ENCODE measurements at places on chromosomes 13 and 19.

- no peak for DNase-seq
These were observed 6.5 kb downstream of the HIF3A start for GRCh38 chr19:46303322-46303690.

DNA sequence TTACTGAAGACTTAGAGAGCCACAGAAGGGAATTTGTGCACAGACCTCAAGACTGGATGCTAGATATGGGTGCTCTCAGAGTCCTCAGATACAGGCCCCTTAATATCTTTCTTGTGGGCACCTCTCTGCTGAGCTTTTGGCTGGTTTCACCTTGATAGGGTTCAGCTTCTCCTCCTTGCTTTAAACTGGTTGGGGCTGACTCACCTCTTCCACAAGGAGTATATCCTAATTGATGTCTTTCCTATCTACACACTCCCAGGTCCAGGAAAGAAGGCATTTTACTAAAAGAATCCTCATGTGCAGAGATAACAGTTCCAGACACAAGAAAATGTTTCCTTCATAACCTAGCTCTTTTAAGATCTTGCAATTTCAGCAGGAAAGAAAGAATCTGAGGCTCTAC is 284.4 kb downstream of the NDFIP2 start:
- DNase-seq, result no peak

DNA sequence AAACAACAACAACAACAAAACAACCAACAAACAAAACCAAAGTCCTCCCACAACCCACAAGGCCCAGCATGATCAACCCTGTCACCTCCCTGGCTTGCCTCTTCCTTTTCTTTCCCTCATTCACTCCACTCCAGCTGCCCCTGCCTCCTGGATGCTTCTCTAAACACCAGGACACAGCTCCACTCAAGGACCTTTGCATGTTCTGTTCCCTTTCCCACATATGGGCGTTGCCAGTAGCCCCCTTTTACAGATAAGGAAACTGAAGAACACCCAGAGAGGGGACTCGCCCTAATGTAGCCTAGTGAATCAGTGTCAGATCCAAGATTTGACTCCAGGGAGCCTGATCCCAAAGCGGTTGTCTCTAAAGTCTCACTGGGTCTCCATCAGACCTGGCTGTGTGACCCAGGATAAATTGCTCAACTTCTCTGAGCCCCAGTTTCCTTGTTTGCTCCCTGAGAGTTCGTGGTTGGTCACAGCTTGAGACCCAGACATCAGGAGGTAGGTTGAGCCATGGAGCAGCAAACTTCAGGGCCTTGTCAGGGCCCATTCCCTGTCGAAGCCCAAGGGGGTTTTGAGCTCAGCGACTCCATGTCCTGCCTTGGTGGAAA is 3.0 kb upstream of the DOCK6 start:
- DNase-seq, result no peak

GRCh38 chr19:39335168-39335548 is 685 bp downstream of the GMFG start:
- no peak for DNase-seq

DNA sequence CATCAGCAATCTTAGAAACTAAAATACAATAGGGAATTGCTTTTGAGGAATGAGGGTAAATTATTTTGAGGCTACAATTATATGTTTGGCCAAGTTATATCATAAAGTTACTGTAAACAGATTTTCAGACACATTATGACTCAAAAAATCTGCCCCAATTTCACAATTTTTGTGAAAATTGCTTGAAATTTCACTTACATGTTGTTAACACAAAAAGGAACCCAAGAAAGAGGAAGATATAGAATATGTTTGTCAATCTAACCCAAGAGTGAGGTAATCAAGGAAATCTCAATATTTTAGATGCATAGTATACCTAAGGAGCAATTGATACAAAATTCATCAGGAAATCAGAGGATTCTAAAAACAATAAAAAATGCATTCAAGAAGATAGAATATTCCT is 73.9 kb upstream of the FNDC3A start:
- no peak for DNase-seq

DNA sequence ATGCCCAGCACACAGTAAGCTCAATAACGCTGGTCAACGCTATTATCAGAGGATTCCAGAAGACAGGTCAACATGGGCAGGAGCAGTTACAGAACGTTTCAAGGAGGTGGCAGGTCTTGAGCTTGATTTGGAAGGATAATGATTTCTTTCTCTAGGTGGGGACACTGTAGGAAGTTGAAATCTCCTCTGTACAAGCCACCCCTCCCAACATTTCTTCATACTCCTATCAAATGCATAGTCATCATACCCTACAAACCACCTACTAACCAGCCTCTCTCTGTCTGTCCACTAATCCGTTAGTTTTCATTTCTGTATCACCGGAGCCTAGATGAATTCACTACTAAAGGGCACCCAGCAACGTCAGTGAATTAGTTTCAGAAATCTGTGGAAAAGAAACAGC is 1.3 kb downstream of the ATP7B start:
- no peak for DNase-seq

- peak; percentile 39 for DNase-seq
These were observed 4.3 kb upstream of the POSTN start for GRCh38 chr13:37602733-37603381.

DNA sequence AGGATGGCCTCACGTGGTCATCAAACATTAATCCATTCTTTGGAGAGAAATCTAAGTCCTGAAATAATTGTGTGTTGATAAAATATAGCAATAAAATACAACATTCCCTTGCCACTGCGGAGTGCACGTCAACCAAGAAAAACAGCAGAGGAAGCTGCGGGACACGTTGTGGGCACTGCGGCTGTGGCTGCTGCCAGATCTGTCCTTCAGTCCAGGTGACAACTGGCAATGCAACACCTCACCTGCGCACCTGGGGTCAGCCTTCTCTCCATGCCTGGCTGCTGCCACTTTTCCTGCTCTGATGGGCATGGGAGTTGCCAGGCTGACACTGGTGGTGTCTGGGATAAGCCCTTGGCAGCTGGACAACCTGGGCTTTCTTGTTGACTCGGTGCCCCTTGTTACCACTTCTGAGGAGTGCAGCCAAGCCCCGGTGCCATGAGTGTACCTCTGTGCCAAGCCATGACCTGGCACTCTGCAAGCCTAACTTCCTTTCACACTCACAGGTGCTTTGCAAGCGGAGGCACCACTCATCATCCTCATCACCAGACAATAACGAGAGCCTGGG is 251.6 kb upstream of the TSHZ3 start:
- no peak for DNase-seq

DNA sequence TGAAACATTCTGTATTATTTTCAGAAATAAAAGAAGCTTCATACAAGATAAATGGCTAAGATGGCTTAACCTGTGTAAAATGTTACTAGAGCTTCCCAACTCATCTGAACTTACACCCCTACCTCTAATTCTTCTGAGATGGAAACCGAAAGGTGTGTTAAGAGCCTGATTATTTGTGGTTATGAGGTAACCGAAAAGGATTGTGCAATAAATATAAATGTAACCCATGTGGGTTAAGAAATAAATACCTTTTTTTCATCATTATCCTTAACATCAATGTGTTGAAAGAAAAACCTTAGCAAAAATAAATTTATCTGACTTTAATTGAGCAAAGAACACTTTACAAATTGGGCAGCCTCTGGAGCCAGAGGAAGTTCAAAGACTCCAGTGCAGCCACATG is 961.8 kb upstream of the SPRY2 start:
- DNase-seq, result no peak

GRCh38 chr19:13072188-13072908 is 30.3 kb downstream of the LYL1 start:
- no peak for DNase-seq

DNA sequence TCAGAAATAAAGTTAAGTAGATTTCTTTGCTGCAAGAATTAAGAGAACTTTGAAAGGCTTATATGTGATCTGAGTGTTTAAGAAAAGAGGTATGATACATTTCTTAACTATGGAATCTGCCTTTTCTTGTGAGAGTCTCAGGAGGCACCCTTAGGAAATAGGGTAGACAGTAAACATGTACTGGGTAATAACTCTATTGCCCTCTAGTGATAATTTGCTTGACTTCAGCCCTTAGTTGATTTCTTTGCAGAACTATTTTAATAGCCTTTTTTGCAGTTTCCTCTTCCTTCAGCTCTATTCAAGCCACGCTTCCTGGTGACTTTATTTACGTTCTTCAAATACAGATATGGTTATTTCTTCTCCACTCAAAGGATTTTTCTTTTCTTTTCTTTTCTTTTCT is 37.0 kb upstream of the CCNA1 start:
- DNase-seq, result peak; percentile 18

GRCh38 chr13:20247403-20247802 is 15.3 kb upstream of the GJB6 start:
- no peak for DNase-seq

DNA sequence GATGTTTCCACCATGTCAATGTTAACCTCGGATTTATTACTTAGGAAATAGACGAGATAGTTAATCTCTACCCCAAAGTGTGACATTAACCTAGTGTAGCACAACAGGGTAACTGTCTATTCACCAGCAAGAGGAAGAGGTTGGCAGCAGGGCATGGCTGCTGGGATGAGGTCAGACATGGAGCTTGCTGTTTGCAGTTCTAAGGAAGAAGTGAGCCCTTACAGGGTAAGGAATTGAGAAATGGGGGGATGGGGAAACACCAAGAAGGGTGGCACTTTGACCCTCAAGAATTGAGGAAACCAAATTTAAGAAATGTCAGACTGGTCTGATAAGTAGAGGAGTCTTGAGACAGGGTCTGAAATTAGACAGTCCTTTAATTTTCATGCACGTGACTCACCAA is 62.4 kb downstream of the MBD3L2B start:
- no peak for DNase-seq

DNA sequence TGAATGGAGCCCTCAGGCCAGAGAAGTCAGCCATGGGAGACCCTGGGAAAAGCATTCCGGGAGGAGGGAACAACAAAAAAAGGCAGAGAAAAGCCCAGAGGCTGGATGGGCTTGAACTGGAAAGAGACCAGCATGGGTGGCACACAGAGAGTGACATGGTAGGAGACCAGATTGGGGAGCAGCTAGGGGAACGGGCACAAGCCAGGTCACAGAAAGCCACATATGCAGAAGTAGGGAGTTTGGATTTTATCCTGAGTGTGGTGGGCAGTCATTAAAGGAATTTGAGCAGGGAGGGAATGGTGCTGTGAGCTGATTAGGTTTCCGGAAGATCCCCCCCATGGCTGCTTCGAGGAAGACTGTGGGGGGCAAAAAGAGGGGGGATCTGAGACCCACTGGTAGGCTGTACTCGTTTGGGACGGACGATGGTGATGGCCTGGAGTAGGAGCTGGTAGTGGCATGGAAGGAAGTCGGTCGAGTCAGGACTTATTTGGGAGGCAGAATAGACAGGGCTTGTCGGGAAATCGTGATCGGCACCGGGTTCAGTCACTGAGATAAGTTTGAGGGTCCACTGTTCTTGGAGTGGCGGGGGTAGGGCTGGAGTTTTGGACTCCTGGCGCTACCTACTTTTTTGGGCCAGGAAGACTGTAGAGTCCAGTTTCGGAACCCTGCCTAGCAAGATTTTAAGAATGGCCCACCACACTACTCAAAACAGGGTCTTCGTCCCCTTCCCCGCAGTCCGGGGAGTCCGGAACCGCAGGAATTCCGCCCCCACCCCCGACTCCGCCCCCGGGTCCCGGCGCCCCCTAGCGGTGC is 949 bp downstream of the SERTAD1 start:
- no peak for DNase-seq

- no peak for DNase-seq
These were observed 661.5 kb downstream of the FGF9 start for GRCh38 chr13:22332416-22332815.

DNA sequence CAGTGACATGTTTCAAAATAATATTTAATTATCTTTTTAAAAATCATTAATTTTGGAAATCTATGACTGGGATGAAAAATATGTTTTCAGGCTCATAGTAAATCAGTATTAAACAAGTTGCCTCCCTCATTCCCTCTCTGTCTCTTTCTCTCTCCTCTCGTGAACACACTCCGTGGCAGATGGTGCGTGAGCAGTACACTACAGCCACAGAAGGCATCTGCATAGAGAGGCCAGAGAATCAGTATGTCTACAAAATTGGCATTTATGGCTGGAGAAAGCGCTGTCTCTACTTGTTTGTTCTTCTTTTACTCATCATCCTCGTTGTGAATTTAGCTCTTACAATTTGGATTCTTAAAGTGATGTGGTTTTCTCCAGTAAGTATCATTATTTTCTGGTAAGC is 22.7 kb downstream of the SGCG start:
- no peak for DNase-seq

GRCh38 chr13:79434556-79434955 is 28.5 kb upstream of the RBM26 start:
- no peak for DNase-seq

GRCh38 chr13:99327126-99327525 is 19.9 kb upstream of the GPR183 start:
- no peak for DNase-seq

DNA sequence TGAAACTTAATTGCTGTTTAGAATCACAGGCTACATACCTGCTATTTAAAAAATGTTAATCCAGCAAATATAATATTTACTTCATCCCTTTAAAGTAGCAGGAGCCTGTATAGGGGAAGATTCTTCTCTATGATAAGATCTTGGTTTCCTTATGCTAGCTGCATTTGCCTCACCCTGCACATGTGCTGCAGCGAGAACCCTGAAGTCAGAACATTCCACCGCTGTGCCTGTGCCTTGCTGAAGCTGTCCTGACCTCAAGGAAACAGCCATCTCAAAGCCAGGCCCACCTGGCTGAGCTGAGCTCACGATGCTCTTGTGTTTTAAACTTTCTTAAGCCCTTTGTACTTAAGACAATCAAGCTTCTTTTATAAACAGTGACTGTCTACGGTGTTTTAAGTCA is 355.0 kb upstream of the PCDH20 start:
- no peak for DNase-seq

- no peak for DNase-seq
These were observed 84.7 kb downstream of the SHISA2 start for GRCh38 chr13:25967144-25967543.

- DNase-seq, result no peak
These were observed 1.0 kb upstream of the PGLS start for GRCh38 chr19:17510220-17510993.

- peak; percentile 54 for DNase-seq
These were observed 5.1 kb downstream of the JUNB start for GRCh38 chr19:12796146-12797071.

GRCh38 chr19:7914598-7915045 is at the start of gene TGFBR3L:
Gene TGFBR3L (plus strand): TSS chr19:7914830.
- DNase-seq, result no peak
